ENCODE measurements at places on chromosomes 1 and 21.
A peak's percentile ranks its signal among the peaks of the same experiment; 100 is the strongest.

- DNase-seq = no peak
Measured at GRCh38 chr1:99763956-99764355, 2.5 kb downstream of the FRRS1 start.

DNA sequence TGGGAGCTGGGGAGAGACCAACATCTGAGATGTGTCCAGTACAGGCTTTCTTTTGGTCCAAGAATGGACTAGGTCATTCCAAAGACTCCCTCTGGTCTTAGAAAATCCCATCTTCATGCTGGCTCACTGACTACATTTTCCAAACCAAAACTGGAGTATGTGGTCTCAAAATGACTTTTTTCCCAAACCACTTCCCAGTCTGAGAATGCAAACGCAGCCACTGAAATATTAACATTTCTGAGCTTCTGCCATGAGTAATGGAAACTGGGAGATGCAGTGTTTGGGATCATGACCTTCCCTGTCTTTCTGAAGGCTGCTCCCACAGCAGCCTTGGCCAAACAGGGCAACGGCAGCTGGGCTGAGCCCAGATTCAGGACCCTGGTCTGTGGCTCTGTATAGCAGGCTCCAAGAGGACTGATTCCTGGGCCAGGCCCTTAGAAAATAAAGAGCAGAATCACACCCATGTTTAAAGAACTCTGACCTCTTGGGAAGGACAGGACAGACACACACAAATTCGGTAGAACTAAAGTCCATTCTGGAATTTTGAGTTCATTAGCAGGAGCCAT, 62.1 kb upstream of the CNTN2 start:
- DNase-seq = no peak

DNA sequence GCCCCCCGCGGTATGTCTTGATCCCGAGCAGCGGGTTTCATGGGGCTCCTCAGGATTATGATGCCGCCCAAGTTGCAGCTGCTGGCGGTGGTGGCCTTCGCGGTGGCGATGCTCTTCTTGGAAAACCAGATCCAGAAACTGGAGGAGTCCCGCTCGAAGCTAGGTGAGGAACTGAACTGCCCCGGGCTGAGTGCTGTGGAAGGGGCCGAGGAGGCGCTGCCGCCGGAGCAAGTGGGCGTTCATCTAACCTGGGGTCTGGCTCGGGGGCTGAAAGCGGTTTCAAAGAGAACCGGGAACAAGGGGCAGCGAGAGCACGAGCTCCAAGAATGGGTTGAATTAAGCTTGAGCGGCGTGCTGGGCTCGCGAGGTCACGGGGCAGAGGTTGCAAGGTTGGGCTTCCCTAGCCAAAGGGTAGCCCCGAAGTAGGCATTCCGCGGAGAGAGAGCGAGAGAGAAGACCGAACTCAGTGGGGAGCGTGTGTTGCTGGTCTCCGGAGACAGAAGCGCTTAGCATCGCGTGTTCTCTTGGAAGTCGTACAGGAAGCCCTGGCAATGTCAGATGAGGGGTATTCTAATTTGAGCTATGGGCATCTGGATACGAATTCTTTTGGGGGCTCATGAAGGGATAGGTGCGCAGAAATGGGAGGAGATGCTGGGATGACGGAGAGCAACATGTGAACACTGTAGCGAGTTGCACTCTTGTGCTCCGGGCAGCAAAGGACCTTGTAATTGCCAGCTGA, 732 bp downstream of the HS2ST1 start:
- DNase-seq = peak; percentile 40

DNA sequence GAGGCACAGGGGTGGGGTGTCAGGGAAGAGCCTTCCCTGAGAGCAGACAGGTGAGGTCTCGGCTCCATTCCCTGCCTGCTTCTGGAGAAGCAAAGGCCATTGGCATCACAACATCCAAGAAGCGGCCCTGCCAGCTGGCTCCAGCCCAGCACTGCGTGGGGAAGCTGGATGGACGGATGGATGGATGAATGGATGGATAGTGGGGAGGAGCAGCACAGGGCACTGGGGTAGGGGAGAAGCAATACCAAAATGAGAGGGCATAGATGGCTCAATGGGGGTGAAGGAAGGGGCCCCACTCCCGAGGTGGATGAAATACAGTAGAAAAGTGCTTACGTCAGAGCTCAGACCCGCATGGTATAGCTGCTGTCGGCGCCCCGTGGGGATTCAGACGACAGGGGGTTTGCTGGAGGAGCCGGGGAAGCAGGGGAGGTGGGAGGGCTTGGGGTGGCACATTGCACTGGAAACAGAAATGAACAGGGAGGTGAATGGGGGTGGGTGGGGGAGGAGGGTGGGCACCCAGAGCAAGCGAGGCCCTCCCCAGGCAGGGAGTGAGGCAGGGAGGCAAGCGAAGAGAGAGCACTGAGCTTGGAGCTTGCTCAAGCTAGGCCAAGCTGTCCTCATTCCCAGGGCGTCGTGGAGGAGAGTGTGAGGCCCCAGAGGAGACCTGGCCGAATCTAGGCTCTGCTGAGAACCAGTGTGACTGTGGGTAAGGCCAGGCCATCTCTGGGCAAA, 9.5 kb upstream of the GOLT1A start:
- DNase-seq = no peak

DNA sequence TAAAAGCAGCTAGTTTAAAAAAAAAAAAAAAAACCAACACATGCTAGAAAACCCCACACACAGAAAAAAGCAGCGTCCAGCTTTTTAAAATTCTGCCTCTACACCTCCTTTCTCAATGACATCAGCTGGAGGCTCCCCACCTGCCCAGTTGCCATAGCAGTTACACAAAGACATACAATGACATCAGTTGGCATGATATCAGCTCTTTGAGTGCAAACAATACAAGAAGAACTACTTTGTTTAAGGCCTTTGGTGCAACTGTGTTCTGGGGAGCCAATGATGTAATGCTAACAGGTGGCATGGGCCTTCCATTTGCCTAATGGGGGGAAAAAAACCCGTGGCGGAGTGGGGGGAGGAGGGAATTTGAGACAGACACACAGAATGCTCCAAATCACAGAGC, 32.9 kb downstream of the DUSP10 start:
- DNase-seq = peak; percentile 83

DNA sequence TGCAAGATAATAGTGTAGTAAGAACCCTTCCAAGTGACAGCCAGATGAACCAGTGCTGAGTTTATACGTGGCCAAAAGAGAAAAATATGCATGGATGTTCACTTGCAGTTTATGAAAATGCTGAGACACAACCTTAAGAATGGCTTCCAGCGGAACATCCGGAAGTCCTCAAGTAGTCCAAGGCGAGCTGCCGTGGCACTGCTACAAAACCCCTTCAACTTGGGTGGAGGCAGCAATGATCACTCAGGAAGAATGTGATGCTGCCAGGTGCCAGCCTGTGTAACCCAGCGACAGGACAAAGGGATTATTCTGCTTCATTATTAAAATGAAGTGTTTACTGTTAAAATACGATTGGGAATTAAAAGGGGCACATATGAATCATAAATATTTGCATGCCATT, 179.6 kb downstream of the RUNX1 start:
- DNase-seq = no peak

Measured in CD4-positive, alpha-beta T cell treated with Interleukin-2 at 100 ng/mL for 4 hours (primary cell).